Activated CD4-positive, alpha-beta T cell treated with anti-CD3 and anti-CD28 coated beads, Interleukin-2, amount 10 ng/mL, durations not matched to agents 24 days and 14 days (primary cell): ENCODE measurements at places on chromosomes 4 and X.

DNA sequence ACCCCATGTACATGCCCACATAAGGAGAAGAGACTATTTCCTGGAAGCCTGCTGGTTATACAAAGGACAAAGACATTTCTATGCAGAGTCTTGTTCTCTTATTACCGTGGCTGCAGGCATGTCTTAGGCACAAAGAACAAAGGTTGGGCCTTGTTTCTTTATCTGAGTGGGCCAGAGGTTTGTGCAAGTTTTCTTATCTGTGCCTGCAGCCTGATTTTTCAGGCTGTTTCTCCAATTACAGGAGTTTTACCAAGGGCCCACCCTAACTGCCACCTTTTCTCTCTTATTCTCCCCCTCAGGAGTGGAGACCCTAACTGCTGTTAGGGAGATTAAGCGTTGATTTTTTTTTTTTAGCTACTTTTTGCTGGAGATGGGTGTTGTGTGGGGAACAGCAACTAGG is 3.5 kb downstream of the TENT5D start:
- no peak for DNase-seq

DNA sequence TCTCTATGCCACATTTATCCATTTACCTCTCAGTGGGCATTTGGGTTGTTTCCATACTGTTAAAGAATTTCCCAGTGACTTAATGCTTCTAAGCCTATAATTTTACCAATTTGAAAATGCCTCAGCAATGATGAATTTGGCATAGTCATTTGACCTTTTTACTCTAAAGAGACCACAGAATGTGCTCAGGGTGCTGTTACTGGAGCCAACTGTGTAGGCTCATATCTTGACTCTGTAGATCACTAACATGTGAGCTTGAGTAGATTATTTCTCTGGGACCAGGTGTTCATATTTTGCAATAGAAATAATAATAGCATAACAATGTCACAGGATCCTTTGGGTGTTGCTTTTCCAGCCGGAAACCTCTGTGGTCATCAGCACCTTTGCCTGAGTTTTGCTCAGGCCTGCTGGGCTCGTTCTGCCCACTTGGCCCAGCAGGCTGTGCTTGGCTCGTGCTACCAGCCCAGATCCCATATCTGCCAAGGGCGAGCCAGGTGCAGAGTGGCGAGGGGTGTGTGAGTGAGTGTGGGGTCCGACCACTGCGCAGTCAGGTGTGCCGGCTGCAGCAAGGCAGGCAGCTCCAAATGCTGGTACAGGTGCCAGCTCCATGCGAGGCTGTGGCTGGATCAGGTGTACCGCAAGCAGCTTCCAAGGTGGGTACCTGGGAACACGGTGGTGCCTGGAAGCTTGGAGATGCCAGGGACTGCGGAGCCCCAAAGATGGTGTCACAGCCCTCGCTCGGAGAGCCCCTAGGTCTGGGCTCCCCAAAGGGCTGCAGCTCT is 70.6 kb upstream of the ANK2 start:
- DNase-seq = no peak

GRCh38 chr4:30770049-30770549 is 49.9 kb downstream of the PCDH7 start:
- no peak for DNase-seq

GRCh38 chr4:180219080-180219479 is 2024.1 kb upstream of the TENM3 start:
- DNase-seq = no peak

GRCh38 chr4:613126-613525 is 12.2 kb upstream of the PDE6B start:
- no peak for DNase-seq

- no peak for DNase-seq
Measured at GRCh38 chrX:129998021-129998420, 15.6 kb downstream of the BCORL1 start.
